T-helper 9 cell (primary cell): ENCODE measurements at places on chromosomes 13 and 19.

DNA sequence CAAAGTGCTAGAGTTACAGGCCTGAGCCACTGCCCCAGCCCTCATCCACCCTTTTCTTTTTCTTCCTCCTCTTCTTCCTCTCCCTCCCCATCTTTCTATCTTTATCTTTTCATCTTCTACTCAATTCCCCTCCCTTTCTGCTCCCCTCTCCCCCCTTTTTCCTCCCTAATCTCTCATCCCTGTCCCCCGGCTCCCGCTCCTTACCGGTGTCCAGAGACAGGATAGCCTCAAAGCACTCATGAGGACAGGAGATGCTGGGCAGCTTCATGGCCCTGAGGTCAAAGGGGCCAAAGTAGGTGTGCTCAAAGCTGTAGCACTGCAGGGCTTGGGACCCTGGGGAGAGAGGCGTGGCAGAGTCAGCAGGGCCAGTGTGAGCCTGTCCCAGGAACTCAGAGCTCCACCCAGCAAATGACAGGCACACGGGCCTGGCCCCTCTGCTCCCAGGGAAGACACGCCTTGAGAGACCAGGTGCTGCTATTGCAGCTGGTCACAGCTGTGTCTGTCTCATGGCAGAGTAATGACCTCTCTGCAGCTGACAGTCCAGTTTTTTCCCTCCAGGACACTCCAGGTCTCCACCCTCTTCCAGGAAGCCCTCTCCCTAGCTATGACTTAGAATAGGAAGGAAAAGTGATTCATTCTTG lies 2.6 kb downstream of the LYPD5 start:
- no peak for DNase-seq

GRCh38 chr19:47266401-47266941 lies 8.2 kb upstream of the INAFM1 start:
- DNase-seq: no peak

DNA sequence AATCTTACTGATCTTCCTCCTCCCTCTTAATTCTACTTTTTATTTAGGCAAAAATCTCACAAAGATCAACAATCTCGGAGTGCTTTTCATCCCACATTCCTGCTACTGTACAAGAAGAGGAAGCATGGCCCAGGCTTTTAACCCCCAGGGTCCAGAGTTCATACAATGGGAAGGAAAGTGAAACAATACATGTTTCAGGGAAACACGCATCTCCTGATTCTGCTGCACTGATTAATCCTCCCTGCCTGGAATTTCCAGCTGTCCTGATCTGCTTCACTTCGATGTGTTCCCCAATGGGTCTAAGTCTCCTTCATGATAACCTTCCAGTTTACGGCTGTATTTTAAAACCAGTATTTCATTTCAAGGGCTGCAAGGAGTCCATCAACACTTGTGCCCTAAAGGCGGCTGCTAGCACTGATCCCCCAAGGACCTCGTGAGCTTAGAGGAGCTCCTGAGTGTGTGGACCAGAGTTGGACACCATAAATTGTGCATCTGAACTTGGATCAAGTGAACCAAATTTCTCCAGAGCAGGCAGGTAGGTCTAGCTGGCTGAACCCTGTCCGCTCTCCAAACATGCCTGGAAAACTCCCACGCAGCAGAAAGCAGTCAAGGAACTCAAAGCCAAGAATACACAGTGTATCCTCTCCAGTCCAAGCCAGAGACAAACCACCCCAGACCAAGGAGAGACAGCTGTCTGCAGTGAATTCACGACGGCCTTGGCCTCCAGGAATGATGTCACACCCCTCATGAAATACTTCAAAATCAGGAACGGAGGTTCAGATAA lies 44.3 kb downstream of the COL4A1 start:
- no peak for DNase-seq

GRCh38 chr13:43307921-43308433 lies 284.6 kb downstream of the DNAJC15 start:
- DNase-seq: no peak

DNA sequence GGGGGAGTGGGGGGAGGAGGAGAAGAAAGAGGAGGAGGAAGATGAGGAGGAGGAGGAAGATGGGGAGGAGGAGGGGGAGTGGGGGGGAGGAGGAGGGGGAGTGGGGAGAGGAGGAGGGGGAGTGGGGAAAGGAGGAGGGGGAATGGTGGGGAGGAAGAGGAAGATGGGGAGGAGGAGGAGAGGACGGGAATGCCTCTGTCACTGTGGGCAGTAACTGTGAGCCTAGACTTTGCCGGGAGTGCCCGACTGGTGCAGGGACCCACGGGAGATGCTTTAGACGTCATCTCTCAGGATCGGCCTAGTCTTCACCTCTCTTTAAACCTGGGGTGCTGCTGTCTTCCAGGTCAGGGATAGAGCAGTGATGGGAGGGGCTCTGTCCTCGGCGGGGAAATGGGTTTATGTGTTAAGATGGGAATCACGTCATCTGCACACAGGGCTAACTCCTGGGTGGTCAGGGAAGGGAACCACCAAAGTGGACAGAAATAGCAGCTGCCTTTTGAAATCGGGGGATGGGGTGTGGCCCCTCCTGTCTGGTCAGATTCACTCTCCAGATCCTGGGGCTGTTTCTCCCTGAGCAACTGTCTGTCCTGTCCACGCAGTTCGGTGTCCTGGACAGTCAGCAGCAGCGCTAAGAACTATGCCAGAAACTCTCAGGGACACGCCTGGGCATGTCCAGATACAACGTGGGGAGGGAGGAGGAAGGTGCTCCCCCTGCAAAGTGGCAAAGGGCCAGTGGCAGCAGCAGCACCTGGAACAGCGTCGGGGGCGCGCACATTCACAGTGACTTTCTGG lies 26.9 kb downstream of the GAS6 start:
- no peak for DNase-seq

GRCh38 chr19:15629003-15629880 lies 11.5 kb upstream of the CYP4F3 start:
- peak; percentile 93 for DNase-seq

DNA sequence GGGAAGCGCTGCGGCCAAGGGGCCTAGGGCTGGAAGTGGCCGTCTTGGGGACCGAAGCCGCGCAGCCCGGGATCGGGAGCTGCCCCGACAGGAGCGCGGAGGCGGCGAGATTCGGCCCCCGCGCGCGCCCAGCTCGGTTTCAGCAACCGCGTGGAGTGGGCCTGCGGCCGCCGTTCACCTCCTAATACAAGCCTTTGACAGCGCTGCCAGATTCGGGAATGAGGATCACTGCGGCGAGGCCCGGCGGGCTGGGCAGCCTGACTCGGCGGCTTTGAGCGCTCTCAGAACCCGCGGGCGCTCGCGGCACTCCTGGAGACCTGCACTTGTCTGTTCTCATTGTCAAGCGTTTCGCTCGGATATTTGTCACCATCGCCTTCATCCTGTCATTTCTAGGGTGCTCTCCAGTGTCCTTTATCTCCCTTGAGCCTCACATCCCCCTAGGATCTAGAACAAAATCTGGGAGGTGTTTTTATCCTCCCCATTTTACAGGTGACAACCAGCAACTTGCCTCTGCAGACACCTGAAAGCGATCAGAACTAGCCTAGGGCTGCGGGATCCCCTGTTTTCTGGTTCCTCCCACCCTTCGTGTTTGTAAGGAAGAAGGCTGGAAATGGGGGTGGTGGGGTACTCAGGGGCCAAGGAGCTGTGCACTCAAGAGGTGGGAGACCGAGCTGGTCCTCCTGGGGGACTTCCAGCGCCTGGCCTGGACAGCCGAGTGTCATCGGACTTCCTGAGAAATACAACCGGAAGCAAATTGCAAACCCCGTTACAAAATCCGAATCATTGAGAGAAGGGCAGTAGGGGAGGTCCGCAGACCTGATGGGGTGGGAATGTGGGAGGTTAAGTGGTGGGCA lies 1.5 kb upstream of the CDX2 start:
- no peak for DNase-seq

DNA sequence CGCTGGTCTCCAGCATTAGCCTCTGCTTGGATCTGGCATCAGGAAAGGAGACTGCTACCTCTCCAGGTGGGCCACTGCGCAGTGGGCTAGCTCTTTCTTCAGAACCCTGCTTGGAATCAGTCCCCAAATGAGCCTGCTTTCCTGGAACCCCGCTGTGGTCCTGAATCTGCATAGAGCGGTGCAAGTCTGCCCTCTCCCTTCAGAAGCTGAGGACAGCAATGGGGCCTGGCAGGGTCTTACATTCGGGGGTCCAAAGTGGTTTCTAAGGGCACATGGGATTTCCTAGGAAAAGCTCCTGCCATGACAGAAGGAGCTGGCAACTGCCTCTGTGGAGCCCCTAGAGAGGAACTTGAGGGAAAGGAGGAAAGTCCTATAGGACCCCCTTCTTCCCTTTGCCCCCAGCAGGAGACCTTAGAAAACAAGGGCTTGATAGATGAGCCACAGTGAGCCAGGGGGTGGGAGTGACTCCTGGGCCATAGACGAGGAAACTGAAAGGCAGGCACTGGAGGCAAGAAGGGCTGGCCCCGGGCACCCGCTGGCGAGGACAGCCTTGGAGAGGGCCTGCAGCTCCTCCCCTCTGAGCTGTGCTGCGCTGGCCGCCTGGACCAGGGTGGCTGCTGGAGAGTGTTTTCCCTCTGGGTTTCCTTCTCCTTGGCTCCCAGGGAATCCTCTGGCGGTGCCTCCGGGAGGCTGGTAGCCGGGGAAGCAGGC lies 1.4 kb upstream of the VSTM2B start:
- no peak for DNase-seq

- no peak for DNase-seq
Measured at GRCh38 chr13:23554000-23554399, 16.2 kb upstream of the TNFRSF19 start.

GRCh38 chr19:11169896-11170678 lies 14.5 kb upstream of the SPC24 start:
- no peak for DNase-seq

- peak; percentile 16 for DNase-seq
Measured at GRCh38 chr19:29528350-29528945, 2.7 kb downstream of the VSTM2B start.

- DNase-seq: no peak
Measured at GRCh38 chr13:24900507-24900906, 136.5 kb downstream of the RNF17 start.

GRCh38 chr13:93522501-93522900 lies 295.9 kb downstream of the GPC6 start:
- DNase-seq: no peak

DNA sequence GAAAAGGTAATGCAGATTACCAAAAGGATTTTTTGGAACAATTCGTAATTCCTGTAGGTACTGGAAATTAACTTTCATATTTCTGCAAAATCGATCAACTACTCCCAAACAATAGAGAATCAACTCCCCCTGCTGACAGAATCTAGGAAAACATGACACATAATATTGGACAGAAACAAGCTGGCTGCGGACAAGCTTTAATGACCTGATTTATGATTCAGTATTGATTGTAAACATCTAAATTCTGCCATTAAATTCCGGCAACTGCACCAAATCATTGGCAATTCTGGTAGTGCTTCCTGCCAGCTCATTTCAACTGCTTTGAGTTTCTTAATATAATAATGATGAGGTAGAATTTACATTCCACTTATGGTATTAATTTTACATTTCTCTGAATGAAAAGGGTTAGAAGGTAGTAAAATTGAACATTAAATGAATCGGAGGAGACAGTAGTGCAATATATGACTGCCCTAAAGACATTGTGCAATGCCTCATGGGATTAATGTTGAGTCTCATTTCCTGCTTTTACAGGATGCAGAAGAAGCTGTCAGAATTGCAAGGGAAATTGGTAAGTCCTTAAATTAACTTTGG lies 146.5 kb downstream of the PCCA start:
- DNase-seq: no peak

DNA sequence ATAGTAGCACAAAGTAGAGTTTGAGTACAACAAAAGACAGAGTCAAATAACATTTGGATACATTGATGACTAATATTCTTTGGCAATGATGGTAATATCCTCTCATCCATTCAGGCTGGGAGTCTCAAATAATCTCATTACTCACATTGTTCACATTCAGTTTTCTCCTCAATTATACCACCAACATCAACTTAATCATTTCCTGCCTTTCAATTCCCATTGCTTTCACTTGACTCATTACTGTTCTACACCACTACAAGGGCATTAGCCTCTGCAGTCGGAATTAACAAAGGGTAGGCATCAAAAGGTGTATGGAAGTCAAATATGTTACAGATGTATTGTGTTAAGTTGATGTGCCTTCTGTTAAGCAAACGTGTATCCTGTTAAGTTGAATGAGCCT lies 518.4 kb upstream of the SLITRK1 start:
- DNase-seq: no peak

- DNase-seq: no peak
Measured at GRCh38 chr13:50670272-50670671, 173.2 kb downstream of the DLEU7 start.

DNA sequence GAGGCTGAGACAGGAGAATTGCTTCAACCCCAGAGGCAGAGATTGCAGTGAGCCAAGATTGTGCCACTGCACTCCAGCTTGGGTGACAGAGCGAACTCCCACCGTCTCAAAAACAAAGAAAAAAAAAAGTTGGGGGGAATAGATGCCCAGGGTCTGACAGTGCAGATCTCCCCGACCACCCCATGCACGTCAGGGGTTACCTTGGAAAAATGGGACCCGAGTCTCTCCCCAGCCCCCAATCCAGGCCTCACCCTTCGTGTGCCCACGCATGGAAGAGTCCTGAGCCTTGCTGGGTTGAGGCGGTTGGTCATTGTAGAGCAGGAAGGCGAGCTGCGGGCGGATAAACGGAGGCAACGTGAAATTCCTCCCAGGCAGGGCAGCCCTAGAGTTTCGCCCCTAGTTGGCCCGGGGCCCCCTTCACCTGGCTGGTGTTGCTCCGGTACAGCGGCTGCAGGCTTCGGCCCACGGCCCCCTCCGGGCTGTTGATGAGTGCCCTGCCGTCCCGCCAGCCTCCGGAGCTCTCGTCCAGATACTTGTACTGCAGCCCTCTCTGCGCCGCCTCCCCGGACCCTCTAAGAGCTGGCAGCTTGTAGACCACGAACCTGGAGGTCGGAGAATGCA lies 588 bp downstream of the DNASE2 start:
- no peak for DNase-seq

GRCh38 chr19:51821921-51822320 lies 27.0 kb downstream of the FPR3 start:
- DNase-seq: no peak

GRCh38 chr19:3725640-3726310 lies 17.6 kb downstream of the TJP3 start:
- DNase-seq: no peak
